ENCODE measurements at places on chromosomes 11 and 22.

GRCh38 chr11:122007601-122008071 lies 108.4 kb downstream of the BLID start:
- DNase-seq: no peak

DNA sequence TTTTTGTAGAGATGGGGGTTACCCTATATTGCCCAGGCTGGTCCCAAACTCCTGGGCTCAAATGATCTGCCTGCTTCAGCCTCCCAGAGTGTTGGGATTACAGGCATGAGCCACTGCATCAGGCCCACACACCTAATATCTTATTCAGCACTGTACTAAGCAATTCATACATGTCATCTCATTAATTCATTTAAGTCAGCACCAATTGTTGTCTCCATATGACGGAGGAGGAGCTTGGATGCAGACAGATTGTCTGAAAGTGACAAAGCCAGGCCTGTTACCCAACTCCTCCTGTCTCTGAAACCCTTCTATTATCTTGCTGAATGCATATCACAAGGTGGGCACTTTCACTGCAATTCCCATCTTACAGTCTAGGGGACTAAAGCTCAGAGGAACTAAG lies 57.5 kb upstream of the ALX4 start:
- DNase-seq: no peak

- no peak for DNase-seq
Observed at GRCh38 chr11:68934666-68935065, 31.0 kb downstream of the IGHMBP2 start.

- no peak for DNase-seq
Observed at GRCh38 chr11:10770626-10771254, 19.7 kb downstream of the CTR9 start.

DNA sequence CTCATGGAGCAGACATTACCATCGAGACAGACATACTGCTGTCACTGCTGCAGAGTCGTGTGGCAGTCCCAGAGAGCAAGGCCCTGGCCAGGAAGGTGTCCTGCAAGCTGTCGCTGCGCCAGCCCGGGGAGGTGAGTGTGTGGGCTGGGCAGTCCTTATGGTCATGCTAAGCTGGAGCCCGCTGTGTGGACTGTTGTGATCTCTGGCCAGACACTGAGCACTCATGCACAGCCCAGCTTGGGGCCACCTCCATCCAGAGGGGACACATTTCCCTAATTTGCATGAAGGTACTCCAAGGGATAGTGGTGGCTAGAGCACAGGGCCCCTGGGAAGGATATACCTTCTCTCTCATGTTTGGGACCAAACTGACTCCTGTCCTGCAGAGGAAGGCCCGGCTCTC lies 9.6 kb downstream of the ANKK1 start:
- DNase-seq: no peak

DNA sequence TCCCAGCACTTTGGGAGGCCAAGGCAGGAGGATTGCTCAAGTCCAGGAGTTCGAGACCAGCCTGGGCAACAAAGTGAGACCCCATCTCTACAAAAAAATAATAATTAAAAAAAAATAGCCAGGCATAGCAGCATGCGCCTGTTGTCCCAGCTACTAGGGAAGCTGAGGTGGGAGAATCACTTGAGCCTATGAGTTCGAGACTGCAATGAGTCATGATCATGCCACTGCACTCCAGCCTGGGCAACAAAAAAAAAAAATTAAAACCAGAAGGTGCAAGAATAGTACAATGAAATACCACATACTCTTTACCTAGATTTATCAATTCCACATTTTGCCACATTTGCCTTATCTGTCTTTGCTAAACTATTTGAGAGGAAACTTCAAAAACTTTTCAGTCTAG lies 8.2 kb downstream of the DPF2 start:
- DNase-seq: no peak

- DNase-seq: no peak
Observed at GRCh38 chr11:911031-911889, 650 bp upstream of the CHID1 start.

DNA sequence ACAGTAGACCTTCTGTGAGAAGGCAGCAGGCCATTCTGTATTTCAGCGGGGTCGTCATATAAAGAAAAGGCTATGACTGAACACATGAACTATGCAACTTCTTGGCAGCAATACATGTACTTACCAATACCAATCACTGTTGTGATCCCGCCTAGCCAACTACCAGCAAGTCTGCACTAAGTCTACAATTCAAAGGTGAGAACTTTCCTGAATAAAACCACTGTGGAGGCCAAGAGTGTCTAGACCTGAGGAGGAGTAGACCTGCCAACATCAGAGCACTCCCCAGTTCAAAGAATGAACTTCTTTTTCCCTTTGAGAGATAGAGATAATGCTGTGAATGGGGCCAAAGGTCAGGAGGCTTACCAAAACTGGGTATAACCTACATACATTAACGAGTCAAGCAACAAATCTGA lies 108.2 kb downstream of the SIK3 start:
- no peak for DNase-seq

- DNase-seq: no peak
Observed at GRCh38 chr11:129503646-129504045, 128.0 kb downstream of the BARX2 start.

Data from esophagus squamous epithelium (tissue), 5 donors.